ENCODE measurements at places on chromosomes 7 and 10. TPM values are rescaled to one million over a fixed set of nuclear protein-coding genes. Genes with fewer than 3 reads are reported as not detected.

VSTM4 gene
- 16.8 TPM for polyA plus RNA-seq

AQP1 gene
- polyA plus RNA-seq, result 224 TPM

UPF2 gene
- 40.5 TPM for polyA plus RNA-seq

CCL26 gene
- polyA plus RNA-seq, result not detected

PAPOLB gene
- 0.08 TPM for polyA plus RNA-seq

SLC26A3 gene
- polyA plus RNA-seq, result 0.35 TPM

BHLHA15 gene
- polyA plus RNA-seq, result 0.20 TPM

LIPN gene
- polyA plus RNA-seq, result not detected

CUTC gene
- polyA plus RNA-seq, result 26.1 TPM

CABCOCO1 gene
- 1.9 TPM for polyA plus RNA-seq

SFTPA1 gene
- not detected for polyA plus RNA-seq

TMEM229A gene
- polyA plus RNA-seq, result 0.11 TPM

GOLGA7B gene
- polyA plus RNA-seq, result 0.19 TPM

CLEC5A gene
- polyA plus RNA-seq, result 0.32 TPM

PTPRE gene
- polyA plus RNA-seq, result 7.1 TPM

SP4 gene
- polyA plus RNA-seq, result 15.5 TPM

RBP3 gene
- polyA plus RNA-seq, result 0.17 TPM

CPA5 gene
- 0.08 TPM for polyA plus RNA-seq

IFIT1B gene
- 0.38 TPM for polyA plus RNA-seq

CHAT gene
- polyA plus RNA-seq, result not detected

CACNB2 gene
- polyA plus RNA-seq, result 2.4 TPM

TMEM26 gene
- 6.6 TPM for polyA plus RNA-seq

MSMB gene
- not detected for polyA plus RNA-seq

PPRC1 gene
- polyA plus RNA-seq, result 28.4 TPM

MMP21 gene
- 0.41 TPM for polyA plus RNA-seq

ACSM6 gene
- 0.10 TPM for polyA plus RNA-seq

HOXA13 gene
- not detected for polyA plus RNA-seq

GIMAP5 gene
- 3.2 TPM for polyA plus RNA-seq

ITPRID1 gene
- polyA plus RNA-seq, result not detected

VIPR2 gene
- polyA plus RNA-seq, result 3.8 TPM

PGAM2 gene
- polyA plus RNA-seq, result 2.2 TPM

MCM10 gene
- 11.8 TPM for polyA plus RNA-seq

ATRNL1 gene
- 24.1 TPM for polyA plus RNA-seq
